Lung microvascular endothelial cell (primary cell): ENCODE measurements at places on chromosomes 12 and 14. TPM values are rescaled to one million over a fixed set of nuclear protein-coding genes. Genes with fewer than 3 reads are reported as not detected.
A peak's percentile ranks its signal among the peaks of the same experiment; 100 is the strongest.

- no peak for DNase-seq
These were observed 47.6 kb upstream of the ATP2B1 start for GRCh38 chr12:89756194-89756584.

GRCh38 chr14:58297412-58297761, 968 bp upstream of the ARID4A start:
- DNase-seq = no peak

GRCh38 chr12:50961708-50962107, 9.4 kb downstream of the HIGD1C start:
- no peak for DNase-seq

Gene ADIPOR2
- total RNA-seq = 29.0 and 31.0 TPM in 2 replicates

- peak; percentile 30 for DNase-seq
These were observed 14.9 kb upstream of the TAC3 start for GRCh38 chr12:57031138-57031725.

Gene CCND2
- 80.6 and 141 TPM in 2 replicates for total RNA-seq
